ENCODE measurements at places on chromosomes 5 and 9.
A peak's percentile ranks its signal among the peaks of the same experiment; 100 is the strongest.

- DNase-seq, result no peak
Measured at GRCh38 chr9:38065369-38066075, 3.5 kb downstream of the SHB start.

DNA sequence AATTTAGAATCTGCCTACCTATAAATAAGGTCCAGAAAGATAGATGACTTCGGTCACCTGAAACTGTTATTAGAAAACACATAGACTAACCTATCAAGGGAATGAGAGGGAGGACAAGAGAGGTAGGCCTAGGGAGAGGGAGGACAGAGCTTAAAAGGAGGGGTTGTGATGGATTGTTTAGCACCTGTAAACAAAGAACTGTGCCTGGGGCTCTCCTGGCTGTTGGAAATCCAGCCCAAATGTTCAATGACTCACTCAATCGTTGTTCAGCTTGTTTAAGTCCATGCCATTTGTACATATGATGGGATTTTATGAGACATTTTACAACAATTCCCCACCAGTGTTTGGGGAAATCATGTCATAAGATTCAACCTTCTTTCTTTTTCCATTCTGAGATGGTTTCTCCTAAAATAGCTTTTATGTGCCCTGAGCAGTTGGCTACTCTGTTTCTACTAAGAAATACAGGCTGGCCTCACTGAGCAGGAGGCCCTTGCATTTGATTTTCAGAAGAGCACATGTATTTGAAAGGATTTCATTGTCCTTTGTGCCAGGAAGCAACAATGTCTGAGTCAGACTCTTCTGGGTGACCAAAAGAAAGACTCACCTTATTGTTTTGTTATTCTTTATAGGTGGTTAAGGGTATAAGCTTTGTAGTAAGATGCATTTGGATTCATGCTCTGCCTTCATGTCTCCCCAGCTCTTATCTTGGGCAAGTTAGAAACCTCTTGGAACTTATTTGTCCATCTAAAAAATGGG is 48.2 kb upstream of the GPR151 start:
- DNase-seq, result no peak

- no peak for DNase-seq
Measured at GRCh38 chr9:83166372-83166771, 103.4 kb upstream of the RASEF start.

DNA sequence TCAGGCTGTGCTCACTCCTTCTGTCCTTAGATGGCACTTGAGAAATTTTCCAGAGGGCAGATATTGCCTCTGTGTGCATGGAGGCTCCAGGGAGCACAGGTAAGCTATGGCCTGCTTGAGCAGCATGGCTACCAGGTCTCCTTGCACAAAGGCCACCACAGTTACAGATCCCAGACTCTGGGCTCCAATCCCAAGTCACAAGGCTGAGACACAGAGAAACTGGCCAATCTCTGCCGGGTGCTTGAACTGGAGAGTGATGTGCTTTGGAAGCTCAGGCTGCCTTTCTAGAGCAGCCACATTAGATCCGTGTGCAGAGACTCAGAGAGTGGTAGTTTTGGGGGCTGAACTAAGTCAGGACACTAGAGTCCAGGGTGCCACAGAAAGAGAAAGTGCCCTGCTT is 145.7 kb downstream of the SEMA6A start:
- no peak for DNase-seq

GRCh38 chr5:72552041-72552557 is 44.9 kb upstream of the ZNF366 start:
- DNase-seq, result no peak

DNA sequence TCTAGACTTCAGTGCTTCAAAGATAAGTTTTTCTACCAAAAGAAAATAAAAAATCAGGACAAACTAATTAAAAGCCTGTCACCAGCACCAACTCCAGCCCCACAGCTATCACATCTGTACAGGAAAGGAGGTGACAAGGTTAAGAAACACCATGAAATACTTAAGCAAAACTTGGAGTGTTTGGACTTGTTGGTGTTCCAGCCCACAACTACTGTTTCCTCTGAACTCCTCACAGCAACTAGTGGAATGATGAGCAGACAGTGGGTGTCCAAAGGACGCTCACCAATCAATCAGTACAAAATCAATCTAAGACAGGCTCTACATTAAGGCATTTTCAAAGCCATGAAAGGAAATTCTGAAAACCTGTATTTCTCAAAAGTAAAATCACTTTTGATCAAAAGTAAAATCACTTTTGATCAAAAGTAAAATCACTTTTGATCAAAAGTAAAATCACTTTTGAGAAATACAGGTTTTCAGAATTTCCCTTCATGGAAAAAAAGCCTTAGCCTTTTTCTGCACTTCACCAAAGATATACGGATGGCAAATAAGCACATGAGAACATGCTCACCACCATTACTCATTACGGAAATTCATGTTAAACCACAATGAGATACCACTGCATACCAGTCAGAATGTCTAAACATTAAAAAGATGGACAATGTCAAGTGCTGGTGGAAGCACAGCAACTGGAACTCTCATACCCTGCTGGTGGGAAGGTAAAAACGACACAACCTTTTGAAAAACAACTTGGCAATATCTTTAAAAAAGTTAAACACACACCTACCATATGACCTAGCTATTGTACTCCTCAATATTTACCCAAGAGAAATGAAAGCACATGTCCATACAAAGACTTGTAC is 79.7 kb downstream of the MED27 start:
- DNase-seq, result no peak

DNA sequence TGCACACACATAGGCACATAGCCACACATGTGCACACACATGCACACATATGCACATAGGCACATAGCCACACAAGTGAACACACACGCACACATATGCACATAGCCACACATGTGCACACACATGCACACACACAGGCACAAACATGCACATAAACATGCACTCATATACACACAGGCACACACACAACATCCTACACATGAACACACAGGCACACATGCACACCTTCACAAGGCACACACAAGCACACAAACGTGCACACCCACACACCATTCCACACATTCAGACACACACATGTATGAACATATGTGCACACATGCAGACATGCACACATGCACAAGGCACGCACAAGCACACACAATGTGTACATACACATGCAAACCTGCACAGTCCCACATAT is 484.7 kb downstream of the IRX1 start:
- no peak for DNase-seq

DNA sequence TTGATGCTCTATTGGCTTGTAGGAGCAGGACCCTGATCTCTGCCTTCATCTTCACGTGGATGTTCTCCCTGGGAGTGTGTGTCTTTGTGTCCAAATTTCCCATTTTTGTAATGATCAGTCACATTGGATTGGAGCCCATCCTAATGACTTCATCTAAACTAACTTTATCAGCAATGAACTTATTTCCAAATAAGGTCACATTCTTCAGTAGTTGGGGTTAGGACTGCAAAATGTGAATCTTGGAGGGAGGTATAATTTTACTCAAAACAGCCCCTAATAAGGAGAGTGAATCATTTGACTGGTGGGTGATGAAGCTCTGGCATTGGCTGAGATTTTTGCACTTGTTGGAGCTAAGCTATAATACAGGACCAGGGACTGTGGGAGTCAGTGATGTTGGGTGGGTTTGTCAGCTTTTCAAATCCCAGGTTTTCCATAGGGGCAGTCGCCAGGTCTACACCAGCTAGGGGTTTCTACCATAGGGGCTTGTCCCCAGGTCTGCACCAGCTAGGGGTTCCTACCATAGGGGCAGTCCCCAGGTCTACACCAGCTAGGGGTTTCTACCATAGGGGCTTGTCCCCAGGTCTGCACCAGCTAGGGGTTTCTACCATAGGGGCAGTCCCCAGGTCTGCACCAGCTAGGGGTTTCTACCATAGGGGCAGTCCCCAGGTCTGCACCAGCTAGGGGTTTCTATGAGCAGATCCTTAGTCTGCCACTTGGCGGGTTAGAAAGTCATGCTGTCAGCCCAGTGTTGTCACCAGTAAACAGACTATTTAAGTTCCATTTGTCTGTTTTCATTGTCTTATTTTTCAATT is 382.6 kb upstream of the DAP start:
- DNase-seq, result peak; percentile 90

- DNase-seq, result no peak
Measured at GRCh38 chr9:113231701-113232100, 10.4 kb downstream of the SLC31A1 start.

GRCh38 chr9:132990781-132991180 is 12.3 kb downstream of the GFI1B start:
- DNase-seq, result no peak

GRCh38 chr5:180689071-180689694 is 39.8 kb upstream of the FLT4 start:
- peak; percentile 46 for DNase-seq

GRCh38 chr9:20442461-20443319 is 179.6 kb downstream of the MLLT3 start:
- no peak for DNase-seq

- no peak for DNase-seq
Measured at GRCh38 chr5:21219251-21219650, 1231.3 kb upstream of the CDH18 start.

DNA sequence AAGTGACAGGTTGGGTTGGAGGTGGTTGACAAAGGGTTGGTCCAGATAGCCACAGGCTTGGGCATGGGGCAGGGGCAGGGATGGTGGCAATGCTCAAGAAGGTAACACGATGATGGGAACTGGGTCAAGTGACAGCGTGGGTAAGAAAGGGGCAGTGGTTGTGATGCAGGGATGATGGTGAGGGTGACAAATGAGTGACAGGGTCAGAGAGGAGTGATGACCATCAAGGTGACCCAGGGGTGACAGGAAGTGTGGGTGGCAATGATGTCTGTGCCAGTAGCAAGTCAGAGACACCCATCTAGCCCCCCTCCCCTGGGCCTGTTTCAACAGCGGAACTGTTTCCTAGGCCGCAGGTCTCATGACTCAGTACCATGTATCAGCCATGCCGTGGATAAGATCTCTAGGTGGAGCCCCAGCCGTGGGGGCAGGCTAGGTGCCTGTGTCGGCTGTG is 20.5 kb downstream of the AQP3 start:
- DNase-seq, result no peak

- DNase-seq, result no peak
Measured at GRCh38 chr9:123407217-123407851, 51.3 kb downstream of the CRB2 start.

GRCh38 chr5:93721511-93721910 is 19.9 kb downstream of the POU5F2 start:
- no peak for DNase-seq

DNA sequence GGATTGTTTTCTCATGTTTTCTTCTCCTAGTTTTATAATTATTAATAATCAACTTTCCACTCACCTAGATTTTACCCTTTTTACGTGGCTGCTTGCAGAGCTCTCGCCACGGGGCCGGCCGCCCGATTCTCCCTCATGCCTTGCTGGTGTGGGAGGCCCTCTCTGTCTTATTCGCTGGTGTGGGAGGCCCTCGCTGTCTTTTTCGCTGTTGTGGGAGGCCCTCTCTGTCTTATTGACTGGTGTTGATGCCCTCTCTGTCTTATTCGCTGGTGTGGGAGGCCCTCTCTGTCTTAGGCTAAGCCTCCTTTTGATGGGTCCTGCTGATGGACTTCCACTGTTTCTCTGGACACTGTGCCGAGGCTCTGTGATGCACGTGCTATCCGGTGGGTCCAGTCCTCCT is 161.3 kb upstream of the IRX2 start:
- DNase-seq, result no peak

GRCh38 chr9:85610074-85610860 is 131.5 kb downstream of the AGTPBP1 start:
- peak; percentile 8 for DNase-seq
